CD8-positive, alpha-beta memory T cell (primary cell): ENCODE measurements at places on chromosomes 7 and 10. TPM values are rescaled to one million over a fixed set of nuclear protein-coding genes. Genes with fewer than 3 reads are reported as not detected.

GRCh38 chr10:59829024-59829423, 75.8 kb upstream of the MRLN start:
- DNase-seq = no peak

GRCh38 chr10:116139886-116140285, 133.1 kb downstream of the GFRA1 start:
- DNase-seq = no peak

- no peak for DNase-seq
Observed at GRCh38 chr7:130430841-130431666, 9.8 kb downstream of the CEP41 start.

GRCh38 chr7:13627455-13627854, 362.0 kb downstream of the ETV1 start:
- no peak for DNase-seq

DNA sequence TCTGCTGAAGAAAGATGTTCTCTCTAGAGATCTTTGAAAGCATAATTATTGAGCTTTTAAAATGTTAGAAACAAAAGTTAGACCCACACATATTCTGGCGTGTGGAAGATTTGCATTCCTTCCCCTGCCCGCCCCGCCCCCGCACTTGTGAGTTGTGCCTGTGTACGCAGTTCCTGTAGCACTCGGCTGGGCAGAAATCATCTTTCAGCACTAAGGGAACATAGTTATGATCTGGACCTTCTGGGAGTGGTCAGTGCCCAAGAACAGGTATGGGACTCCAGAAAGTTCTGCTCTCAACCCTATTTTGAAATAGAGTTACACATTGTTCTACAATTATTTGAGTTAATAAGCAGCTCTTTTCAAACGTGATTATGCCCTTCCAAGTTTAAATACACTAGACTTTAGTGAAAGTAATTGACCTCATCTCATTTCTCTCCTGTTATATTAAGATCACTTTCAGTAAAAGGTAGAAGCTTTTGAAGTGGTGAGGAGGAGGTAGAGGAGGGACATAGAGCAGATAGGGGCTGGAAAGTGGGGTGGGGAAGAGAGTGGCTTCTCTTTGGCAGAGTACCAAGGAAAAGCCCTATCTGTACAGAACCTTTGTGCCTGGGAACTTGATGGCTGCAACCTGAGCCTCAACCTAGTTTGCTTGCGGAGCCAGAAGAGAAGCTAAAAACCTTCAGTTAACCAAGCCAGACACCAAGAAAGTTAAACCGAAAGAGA, 5.7 kb downstream of the BLVRA start:
- DNase-seq = no peak

GRCh38 chr7:133776266-133776665, 350.9 kb upstream of the LRGUK start:
- DNase-seq = no peak

DNA sequence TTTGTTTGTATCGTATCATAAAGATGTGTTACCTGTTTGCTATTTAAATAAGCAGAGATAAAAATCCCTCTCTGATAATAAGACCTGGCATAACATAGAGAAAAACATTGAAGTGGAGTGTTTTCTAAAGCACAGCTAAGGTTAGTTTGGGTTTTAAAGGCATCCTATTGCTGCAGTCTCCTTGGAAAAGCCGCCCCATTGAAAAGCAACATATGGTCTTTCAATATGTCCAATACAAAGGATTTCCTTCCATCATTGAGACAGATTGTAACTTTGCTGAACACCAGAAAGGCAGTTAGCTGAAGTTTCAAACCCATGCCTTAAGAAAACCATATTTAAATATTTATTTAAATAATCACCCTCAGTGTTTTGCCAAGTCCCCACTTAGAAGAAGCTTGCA, 898.5 kb upstream of the KCND2 start:
- DNase-seq = no peak

DNA sequence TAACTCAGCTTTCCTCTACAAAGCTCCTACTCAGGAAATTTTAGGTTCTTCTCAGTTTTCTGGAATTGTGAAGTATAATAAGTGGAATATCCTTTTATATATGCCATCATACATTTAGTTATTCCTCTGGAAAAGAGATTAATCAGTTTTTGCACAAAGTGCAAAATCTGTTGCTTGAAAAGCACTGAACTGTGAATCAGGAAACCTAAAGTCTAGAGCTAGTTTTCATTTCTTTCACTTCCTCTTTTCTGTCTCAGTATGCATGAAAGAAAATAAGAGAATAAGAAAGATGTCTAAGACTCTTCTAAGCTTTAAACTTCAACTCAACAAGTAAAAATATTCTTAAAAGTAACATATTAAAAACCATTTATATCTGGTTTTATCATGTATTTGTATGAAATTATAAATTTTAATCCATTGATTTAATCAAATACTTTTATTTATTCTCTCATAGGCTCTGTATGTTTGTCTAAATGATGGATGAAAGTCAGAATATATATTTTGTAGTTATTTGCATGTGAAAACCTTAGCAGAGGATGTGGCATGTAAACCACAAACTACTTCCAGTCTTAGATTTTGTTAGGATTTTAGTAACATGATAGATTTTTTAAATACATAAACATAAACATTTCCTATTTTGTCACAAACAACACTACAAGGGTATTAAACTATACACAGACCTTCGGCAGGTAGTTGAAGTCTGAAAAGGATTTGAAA, 1073.0 kb downstream of the XPNPEP1 start:
- DNase-seq = no peak

DNA sequence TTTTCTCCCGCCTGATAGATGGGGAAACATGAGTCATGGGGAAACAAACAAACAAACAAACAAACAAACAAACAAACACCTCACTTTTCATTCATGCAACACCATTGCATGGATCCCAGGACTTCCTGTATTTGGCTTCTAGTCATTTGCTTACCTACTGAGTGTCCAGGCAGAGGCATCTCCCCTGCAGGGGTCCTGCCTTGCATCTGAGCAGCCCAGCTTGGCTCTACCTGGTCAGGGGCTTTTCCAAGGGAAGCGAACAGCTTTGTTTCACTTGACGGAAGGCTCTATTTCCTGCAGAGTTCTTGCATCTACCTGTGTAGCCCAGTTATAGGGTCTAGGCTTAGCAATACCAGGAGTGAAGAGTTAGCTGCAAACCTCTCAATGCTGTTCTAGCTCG, 374.2 kb downstream of the GATA3 start:
- no peak for DNase-seq

GRCh38 chr7:7861211-7861633, 107.4 kb upstream of the GLCCI1 start:
- DNase-seq = no peak

GRCh38 chr7:96414931-96415292, 93.0 kb upstream of the SLC25A13 start:
- DNase-seq = peak; percentile 4

DNA sequence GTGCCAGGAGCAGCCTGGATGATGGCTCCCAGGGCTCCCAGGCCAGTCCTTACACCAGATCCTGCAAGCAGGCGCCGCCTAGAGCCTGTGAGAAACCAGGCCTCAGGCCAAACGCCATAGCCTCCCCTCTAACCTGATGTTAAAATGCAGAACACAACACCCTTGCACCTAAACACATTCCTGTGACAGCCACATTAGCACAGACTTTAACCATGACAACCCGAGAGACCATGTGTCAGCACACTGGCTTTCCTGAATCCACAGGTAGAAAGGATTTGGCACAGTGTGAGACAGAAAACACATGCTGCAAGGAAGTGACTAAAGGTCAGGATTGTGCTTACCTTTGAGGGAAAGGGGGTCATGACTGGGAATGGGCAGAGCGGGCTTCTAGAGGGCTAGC, 59.9 kb downstream of the SGMS1 start:
- DNase-seq = no peak

- no peak for DNase-seq
Observed at GRCh38 chr10:90450797-90451196, 407.0 kb downstream of the HTR7 start.

DNA sequence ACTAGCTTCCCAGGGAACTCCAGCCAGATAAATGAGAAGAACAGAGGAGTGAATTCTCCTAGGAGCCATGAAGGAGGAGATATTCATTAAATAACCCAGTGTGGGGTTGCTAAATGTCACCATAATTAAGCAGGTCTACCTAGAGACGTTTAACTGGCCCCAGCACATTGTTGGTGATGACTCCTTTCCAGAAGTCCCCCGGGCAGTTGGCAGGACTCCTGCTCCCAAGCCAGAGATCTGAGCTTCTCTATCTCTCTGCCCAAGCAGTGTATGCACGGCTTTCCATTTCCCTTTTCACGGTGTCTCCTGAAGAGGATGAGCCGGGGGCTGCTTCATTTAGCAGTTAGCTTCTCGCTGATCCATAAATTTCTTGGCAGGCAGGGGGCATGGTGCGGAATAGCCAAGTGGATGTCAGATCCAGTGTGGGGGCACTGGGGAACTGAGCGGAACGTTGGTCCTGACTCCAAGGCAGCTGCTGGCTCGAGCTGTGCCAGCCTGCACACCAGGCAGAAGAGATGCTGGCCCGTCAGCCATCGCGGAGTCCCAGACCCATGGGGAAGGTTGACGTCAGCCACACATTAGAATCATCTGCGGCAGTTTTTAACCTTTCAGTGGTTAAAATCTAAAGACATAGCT, 142.0 kb upstream of the NPY start:
- DNase-seq = no peak

GRCh38 chr10:125000366-125001312, 58.7 kb downstream of the ZRANB1 start:
- DNase-seq = no peak

GRCh38 chr7:124030964-124031363, 1.9 kb downstream of the TMEM229A start:
- DNase-seq = no peak

GRCh38 chr7:108129018-108129965, 869 bp downstream of the LAMB4 start:
- DNase-seq = no peak

DNA sequence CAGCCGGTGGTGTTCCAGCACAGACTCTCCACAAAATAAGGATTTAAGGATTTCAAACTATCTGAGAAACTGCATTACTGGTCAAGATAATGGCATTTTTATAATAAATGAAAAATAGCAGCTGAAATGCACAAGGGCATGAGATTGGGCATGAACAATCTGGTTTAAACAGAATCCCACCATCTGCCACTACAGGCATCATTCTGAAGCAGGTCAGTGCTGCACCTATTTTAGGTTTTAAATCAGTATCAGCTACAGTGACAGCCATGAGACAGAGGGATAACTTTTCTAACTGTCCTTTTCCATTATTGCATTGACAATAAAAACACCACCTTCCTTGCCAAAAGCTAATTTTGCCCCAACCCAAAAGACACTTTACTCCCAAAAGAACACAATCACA, 186.8 kb downstream of the ETV1 start:
- DNase-seq = no peak

DNA sequence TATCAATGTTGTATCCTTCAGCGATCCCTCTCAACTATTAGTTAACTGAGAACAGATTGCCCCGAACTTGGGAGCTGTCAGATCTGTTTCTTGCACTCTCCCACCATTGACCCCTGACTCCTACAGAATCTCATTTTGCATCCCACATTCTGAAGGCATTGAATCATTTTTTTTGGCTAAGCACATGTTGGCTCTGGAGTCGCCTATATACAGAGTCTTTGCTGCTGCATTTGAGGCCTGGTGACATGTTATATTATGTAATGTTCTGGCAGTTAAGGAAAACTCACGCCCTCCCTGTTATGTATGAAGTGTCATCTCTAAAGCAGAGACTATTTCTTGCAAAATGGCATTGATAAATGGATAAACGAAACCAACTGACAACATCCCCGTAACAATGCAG, 159.2 kb upstream of the ITGB1 start:
- no peak for DNase-seq

DNA sequence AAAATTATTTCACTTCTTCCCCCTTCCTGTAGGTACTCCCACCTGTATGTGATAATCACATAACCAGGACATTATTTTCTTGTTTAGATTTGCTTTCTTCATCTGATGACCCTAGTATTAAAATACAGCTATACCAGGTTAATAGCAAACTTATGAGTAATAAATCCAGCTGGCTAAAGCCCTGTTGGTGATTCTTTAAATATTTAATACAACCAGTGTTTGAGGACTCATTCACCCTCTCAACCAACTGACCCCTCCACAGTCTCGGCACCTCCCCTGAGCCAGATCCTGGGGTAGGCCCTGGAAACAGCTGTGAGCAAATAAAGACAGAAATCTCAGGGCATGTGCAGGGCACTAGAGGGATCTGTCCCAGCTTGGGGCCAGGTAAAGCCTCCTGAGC, 58.5 kb downstream of the BLNK start:
- no peak for DNase-seq

DNA sequence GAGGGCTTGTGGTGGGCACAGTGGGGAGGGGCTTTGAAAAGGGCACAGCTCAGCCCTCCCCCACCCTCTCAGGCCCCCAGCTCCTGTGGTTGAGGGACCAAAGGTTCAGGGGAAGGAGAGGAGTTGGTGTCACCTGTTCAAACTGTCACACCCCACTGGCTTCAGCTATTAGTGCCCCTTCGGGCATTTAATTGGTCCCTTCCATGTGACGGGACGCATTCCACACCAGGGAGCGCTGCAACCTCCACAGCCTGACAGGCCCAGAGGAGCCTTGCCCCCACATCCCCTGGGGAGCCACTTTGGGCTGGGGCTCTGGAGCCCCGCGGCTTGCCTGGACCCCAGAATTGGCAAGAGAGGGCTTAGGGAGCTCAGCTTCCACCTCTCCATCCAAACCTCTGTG, 75.7 kb downstream of the C10orf105 start:
- DNase-seq = no peak

GRCh38 chr7:140245611-140246105, 68.9 kb upstream of the KDM7A start:
- no peak for DNase-seq

- DNase-seq = no peak
Observed at GRCh38 chr10:59757966-59758365, 4.7 kb upstream of the MRLN start.

- no peak for DNase-seq
Observed at GRCh38 chr10:129718548-129719414, 245.3 kb downstream of the EBF3 start.

GRCh38 chr10:104022026-104022425, 55.1 kb downstream of the SLK start:
- DNase-seq = no peak

Gene AKR1C8
- total RNA-seq = not detected

Gene NEBL
- total RNA-seq = 0.15 TPM

Gene AGR2
- not detected for total RNA-seq

Gene LRRC17
- not detected for total RNA-seq

Gene FOXP2
- not detected for total RNA-seq

Gene CHCHD3
- 86.9 TPM for total RNA-seq

Gene GNAT3
- not detected for total RNA-seq

Gene CNTNAP2
- total RNA-seq = not detected

Gene CHN2
- 4.1 TPM for total RNA-seq

Gene WEE2
- total RNA-seq = not detected

Gene GPER1
- total RNA-seq = not detected

Gene MSMB
- not detected for total RNA-seq

Gene CFAP46
- total RNA-seq = 0.09 TPM

Gene PRDX3
- total RNA-seq = 207 TPM

Gene PPP1R17
- not detected for total RNA-seq

Gene OGDHL
- total RNA-seq = 0.55 TPM

Gene SEM1
- 45.3 TPM for total RNA-seq

Gene DBNL
- total RNA-seq = 154 TPM

Gene FAM20C
- total RNA-seq = 3.2 TPM

Gene SFTPA1
- not detected for total RNA-seq

Gene TLX1
- not detected for total RNA-seq

Gene CACNA2D1
- total RNA-seq = not detected

Gene RBP4
- total RNA-seq = not detected
